ENCODE measurements at places on chromosomes 5 and 9. TPM values are rescaled to one million over a fixed set of nuclear protein-coding genes. Genes with fewer than 3 reads are reported as not detected.

DNA sequence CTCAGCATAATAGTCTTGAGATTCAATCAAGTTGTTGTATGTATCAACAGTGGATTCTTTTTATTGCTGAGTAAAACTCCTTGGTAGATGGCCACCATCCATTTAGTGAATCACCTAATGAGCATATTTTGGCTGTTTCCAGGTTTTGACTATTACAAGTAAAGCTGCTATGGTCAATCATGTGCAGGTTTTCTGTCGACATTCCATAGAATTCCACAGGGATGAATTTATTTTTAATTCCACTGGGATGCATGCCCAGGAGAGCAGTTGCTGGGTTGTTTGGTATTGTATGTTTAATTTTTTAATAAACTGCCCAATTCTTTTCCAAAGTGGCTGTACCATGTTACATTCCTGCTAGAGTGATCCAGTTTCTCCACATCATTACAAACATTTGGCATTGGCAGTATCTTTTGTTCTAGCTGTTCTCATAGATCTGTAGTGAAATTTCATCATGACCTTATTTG, 10.5 kb upstream of the S1PR3 start:
- no peak overlapping the region for H3K4me3 ChIP-seq
- H3K27me3 ChIP-seq: peaks cover 10% of the 10 kb centered on the region
- DNase-seq: no peak
- no peak overlapping the region for H3K27ac ChIP-seq
- H3K36me3 ChIP-seq: no peaks in the 10 kb centered on the region

- no peak overlapping the region for H3K4me3 ChIP-seq
- H3K27me3 ChIP-seq: peaks cover 2% of the 10 kb centered on the region
- no peaks in the 10 kb centered on the region for H3K36me3 ChIP-seq
- no peak for DNase-seq
- no peak overlapping the region for H3K27ac ChIP-seq
These were observed 171.0 kb downstream of the DEPDC1B start for GRCh38 chr5:60529001-60529400.

GRCh38 chr9:135644631-135645218, 5.4 kb upstream of the GLT6D1 start:
- peaks cover 6% of the 10 kb centered on the region for H3K36me3 ChIP-seq
- DNase-seq: no peak
- no peak overlapping the region for H3K4me3 ChIP-seq
- H3K4me1 ChIP-seq: no peaks in the 10 kb centered on the region

DNA sequence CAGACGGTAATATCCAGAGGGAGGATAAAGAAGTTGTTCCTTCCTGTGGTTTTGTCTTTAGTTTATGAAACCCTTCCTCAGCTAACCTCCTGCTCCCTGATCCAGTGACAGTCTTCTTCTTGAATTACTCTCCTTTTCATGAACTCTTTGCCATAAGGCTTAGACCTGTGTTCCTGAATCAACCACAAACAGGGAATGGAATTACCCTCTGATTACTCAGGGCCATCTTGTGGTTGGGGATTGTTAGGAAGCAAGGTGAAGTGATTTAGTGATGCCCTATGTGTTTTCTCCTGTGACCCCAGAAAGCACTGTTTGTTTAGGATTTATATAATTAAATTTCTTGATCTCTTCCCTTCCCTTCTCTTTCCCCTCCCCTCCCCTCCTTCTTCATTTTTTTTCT, 409.1 kb downstream of the TAF11L14 start:
- DNase-seq: no peak
- H3K36me3 ChIP-seq: no peaks in the 10 kb centered on the region
- no peaks in the 10 kb centered on the region for H3K27me3 ChIP-seq

DNA sequence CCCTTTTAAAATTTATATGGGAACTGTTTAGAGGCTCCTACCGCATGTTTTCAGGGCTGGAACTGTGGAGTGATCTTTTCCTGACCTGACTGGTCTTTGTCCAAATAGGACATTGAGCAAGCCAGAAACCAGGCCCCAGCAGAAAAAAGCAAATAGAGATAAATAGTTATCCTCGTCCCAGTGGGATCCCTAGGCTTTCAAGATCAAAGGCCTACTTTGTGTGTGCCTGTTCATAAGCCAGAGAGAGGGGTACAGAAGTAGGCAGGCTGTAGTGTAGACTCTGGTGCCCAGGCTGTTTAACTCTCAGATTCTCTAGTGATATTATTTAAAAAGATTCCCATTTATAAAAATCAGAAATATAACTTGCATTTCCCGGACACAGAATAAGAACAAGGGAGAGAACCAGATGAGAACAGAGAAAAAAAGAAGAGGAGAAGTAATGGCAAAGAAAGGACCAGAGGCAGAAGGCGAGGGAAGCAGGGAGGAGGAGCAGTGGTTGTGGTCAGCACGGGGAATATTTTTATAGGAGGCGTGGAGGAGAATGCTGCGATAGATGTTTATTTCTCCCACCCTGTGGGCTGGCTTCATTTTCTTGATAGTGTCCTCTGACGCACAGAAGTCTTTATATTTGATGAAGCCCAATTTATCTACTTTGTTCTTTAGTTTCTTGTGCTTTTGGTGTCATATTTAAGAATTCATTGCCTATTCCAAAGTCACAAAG, 101.2 kb downstream of the AOPEP start:
- H3K36me3 ChIP-seq: peaks cover 27% of the 10 kb centered on the region
- no peak for DNase-seq
- no peak overlapping the region for H3K27ac ChIP-seq
- H3K4me1 ChIP-seq: no peaks in the 10 kb centered on the region
- H3K4me3 ChIP-seq: no peak overlapping the region
- H3K27me3 ChIP-seq: no peaks in the 10 kb centered on the region

GRCh38 chr5:2703041-2703440, 48.4 kb downstream of the IRX2 start:
- no peaks in the 10 kb centered on the region for H3K27me3 ChIP-seq
- DNase-seq: no peak
- no peaks in the 10 kb centered on the region for H3K36me3 ChIP-seq
- no peaks in the 10 kb centered on the region for H3K4me1 ChIP-seq

GRCh38 chr5:139733010-139733688, 62.5 kb upstream of the PSD2 start:
- no peaks in the 10 kb centered on the region for H3K27me3 ChIP-seq
- no peak overlapping the region for H3K4me3 ChIP-seq
- H3K4me1 ChIP-seq: no peaks in the 10 kb centered on the region

DNA sequence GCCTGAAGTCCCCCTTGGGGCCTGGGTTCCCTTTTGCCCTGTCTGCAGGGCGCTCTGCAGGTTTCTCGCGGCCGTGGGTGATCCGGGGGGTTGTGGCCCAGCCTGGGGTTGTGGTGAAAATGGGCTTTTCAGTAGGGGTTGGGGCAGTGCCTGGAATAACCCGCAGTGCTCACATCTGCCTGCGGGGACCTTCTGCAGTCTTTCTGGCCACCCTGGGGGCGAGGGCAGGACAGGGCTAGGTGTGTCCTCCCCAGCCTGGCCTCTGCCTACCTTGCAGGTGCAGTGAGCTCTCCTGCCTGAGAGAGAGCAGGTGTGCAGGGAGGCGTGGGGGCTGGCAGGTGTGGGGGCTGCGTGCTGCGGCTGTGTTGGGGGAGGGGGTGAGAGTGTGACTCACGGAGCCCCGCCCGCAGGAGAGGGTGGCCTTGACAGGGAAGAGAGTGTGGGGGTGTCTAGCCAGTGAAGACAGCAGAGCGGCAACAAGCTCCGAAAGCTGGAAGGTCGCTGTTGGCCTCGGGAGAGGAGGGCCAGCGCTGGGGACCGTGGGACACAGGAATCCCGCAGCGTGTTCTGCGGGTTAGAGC, 131.4 kb downstream of the MRPL36 start:
- no peak for DNase-seq
- no peak overlapping the region for H3K4me3 ChIP-seq
- H3K36me3 ChIP-seq: no peaks in the 10 kb centered on the region
- peaks cover 59% of the 10 kb centered on the region for H3K27me3 ChIP-seq

- no peak overlapping the region for H3K27ac ChIP-seq
- no peak for DNase-seq
- no peaks in the 10 kb centered on the region for H3K4me1 ChIP-seq
These were observed 29.3 kb downstream of the PDGFRB start for GRCh38 chr5:150126199-150126920.

DNA sequence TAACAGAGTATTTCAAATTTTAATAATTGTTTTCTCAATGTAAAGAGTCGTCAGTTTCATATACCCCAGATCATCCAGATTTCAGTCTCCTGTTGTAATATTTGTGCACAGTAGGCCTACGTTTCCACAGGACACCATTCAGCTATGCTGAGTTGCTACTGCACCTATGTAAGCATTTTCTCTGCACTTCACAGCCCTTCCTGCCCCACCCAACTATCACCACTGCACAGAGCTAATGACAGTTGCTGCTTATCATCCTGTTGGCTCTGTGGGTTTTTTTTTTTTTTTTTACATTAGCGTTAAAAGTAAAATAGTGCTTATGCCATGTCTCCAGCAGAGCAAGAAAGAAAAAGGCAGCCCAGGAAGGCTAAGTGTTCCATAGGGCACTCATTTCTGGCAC, 5.9 kb upstream of the PRKACG start:
- peaks cover 23% of the 10 kb centered on the region for H3K4me1 ChIP-seq
- peak; percentile 34 for DNase-seq
- H3K36me3 ChIP-seq: no peaks in the 10 kb centered on the region
- no peak overlapping the region for H3K27ac ChIP-seq
- H3K27me3 ChIP-seq: no peaks in the 10 kb centered on the region

GRCh38 chr5:142202282-142202681, 93.7 kb downstream of the NDFIP1 start:
- no peaks in the 10 kb centered on the region for H3K27me3 ChIP-seq
- no peak overlapping the region for H3K4me3 ChIP-seq
- no peaks in the 10 kb centered on the region for H3K4me1 ChIP-seq
- H3K36me3 ChIP-seq: no peaks in the 10 kb centered on the region
- no peak for DNase-seq

Gene SLC45A2
- not detected for total RNA-seq

Gene DIPK1B
- total RNA-seq: not detected

Gene NUTM2G
- total RNA-seq: not detected

Gene TMEM215
- not detected for total RNA-seq

Gene LCP2
- 115 TPM for total RNA-seq

Gene RGS7BP
- total RNA-seq: not detected

Gene EIF4E1B
- total RNA-seq: not detected

All from activated naive CD4-positive, alpha-beta T cell treated with anti-CD3 and anti-CD28 coated beads for 36 hours (primary cell).